Hematopoietic multipotent progenitor cell treated with erythropoietin and hydrocortisone succinate and interleukin-3 and kit ligand, for 6 days (in vitro differentiated cells): ENCODE measurements at places on chromosomes 11 and 22.

DNA sequence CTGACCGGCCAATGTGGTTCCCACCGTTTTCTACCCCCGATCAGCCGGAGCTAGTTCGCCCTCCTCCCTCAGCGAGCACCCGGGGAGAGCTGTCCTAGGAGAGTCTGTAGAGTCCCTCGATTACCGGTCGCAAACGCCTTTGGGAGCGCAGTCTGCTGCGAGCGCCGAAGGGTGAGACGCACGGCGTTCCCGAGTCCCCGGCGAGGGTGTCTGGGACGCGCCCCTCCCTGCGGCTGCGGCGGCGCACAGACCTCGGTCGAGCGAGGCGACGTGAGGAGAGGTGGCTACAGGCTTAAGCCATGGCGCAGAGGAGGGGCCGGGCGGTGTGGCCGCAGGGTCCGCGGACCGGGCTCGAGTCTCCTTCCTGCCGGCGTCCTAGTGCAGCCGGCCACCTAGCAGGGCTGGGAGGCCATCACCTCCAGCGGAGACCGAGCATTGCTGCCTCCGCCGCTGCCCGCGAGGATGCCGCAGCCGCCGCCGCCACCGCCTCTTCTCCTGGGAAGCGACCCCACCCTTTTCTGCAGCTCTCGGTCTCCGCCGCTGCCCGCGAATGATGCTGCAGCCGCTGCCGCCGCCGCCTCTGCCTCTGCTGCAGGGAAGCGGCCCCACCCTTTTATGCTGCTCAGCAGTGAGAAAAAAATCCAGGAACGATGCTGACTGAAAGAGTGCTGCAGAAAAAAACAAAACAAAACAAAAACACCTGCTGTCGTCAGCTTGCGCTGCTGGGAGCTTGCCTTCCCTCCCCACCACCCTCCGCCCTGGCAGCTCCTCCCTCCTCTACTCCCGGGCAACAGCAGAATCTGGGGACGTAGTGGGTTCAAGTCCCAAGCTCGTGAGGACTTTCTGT lies at the start of gene MAP6:
TSS of gene MAP6 (minus strand) at position 588 of the 847 bp plus-strand sequence. CDS start 669 bp downstream, outside the sequence.
- DNase-seq: peak; percentile 61

- DNase-seq: no peak
Measured at GRCh38 chr11:2389377-2390026, 11.0 kb upstream of the TSSC4 start.

DNA sequence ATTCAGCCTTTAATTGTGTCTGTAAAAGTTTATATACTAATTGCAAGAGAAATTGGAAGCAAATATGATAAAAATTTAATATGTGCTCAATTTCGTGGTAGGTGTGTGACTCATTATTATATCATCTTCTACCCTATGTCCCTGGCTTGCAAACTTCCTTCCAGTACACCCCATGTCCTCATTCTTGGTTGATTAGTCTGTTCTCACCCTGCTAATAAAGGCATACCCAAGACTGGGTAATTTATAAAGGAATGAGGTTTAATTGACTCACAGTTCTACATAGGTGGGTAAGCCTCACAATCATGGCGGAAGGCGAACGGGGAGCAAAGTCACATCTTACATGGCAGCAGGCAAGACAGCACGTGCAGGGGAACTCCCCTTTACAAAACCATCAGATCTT lies 11.9 kb downstream of the MRGPRX3 start:
- no peak for DNase-seq

- no peak for DNase-seq
Measured at GRCh38 chr11:72534371-72535193, 100.3 kb upstream of the CLPB start.

DNA sequence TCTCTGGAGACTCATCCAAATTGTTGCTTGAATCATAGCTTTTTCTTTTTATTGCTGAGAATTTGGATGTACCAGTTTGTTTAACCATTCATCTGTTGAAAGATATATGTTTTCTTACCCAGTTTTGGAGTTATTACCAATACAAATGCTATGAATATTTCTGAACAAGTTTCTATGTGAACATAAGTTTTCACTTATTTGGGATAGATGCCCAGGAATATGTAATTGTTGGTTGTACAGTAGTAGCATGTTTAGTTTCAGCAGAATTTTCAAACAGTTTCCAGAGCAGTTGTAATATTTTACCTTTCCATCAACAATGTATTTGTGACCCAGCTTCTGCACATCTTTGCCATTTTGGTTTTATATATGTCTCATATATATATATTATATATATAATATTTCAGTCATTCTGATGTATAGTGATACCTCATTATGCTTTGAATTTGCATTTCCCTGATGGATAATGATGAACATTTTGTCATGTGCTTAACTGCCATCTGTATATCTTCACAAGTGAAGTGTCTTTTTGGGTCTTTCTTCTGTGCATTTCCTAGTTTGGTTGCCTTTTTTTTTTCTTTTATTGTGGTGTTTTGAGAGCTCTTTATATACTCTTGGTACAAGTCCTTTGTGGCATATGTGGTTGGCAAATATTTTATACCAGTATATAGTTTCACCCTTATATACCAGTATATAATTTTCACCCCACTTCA lies 118.8 kb downstream of the LUZP2 start:
- no peak for DNase-seq

- no peak for DNase-seq
Measured at GRCh38 chr22:23537416-23537815, 42.7 kb downstream of the IGLL1 start.

- DNase-seq: no peak
Measured at GRCh38 chr11:4881188-4881587, 512 bp upstream of the OR51T1 start.

- peak; percentile 77 for DNase-seq
Measured at GRCh38 chr11:119641983-119642745, 86.8 kb downstream of the NECTIN1 start.

DNA sequence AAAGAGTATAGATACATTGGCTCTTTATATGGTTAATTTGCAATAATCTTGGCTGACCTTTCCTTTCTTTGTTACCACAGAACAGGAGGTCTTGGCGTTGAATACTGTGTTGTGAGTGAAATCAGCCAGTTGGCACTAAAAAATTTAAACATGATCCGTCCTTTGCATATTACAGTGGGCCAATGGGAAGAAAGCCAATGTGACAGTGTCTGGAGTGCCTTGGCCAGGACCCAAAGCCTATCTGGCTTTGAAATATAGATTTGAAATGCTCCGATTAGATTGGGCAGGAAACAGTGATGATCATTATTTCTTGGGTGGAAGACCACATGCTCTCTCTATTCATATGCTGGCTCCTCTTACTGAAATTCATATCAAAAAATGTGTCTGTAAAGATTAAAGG lies 339.6 kb upstream of the ANO3 start:
- DNase-seq: no peak

- no peak for DNase-seq
Measured at GRCh38 chr22:49937758-49938564, 19.5 kb downstream of the CRELD2 start.

- DNase-seq: no peak
Measured at GRCh38 chr11:15141381-15141780, 26.7 kb downstream of the INSC start.

- no peak for DNase-seq
Measured at GRCh38 chr11:131767421-131767820, 397.0 kb downstream of the NTM start.

GRCh38 chr11:68130121-68130520 lies 8.9 kb upstream of the CHKA start:
- DNase-seq: no peak

- peak; percentile 84 for DNase-seq
Measured at GRCh38 chr22:36467946-36468345, 13.5 kb downstream of the TXN2 start.

- no peak for DNase-seq
Measured at GRCh38 chr11:12565406-12565805, 108.8 kb upstream of the TEAD1 start.

DNA sequence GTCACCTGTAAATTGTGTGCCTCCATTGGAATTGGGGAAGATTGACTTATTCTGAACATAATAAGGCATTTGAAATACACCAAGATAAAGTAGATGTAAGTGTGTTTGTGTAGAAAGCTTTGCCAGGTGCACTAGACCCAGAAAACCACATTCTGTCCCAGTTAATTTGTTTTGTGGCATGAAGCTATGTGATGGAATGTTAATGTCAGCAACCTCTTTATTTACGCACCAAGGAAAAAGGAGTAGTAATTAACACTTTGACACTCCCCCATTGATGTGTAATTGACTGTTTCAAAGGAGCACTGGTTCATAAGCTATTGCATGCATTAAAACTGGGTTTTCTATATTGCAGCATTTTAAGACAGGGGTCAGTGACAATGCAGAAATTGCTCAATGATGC lies 14.3 kb downstream of the EIF3M start:
- DNase-seq: no peak

- peak; percentile 70 for DNase-seq
Measured at GRCh38 chr11:72924568-72925190, 110.5 kb downstream of the ATG16L2 start.

DNA sequence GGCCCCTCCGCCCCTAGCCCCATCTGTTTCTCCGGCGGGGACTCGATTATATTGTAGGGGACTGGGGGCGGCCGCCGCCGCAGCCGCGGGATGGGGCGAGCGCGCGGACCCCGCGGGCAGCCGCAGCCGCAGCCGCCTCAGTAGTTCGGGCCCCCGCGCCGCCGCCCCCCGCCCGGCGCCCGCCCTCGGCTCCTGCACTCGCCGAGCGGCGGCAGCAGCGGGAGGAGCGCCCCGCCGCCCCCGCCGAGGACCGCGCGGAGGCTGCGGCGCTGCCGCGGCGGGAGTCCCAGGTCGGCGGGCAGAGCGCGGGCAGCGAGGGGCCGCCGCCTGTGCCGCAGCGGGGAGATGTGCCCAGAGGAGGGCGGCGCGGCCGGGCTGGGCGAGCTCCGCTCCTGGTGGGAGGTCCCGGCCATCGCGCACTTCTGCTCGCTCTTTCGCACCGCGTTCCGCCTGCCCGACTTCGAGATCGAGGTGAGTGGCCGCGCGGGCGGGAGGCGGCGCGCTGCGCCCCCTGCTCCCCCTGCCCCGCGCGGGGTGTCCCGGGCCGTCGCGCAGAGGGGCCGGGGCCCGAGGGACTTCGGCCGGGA lies at the start of gene CECR2:
TSS of gene CECR2 (plus strand) at position 22 of the 587 bp plus-strand sequence. CDS start at position 346, 324 bp downstream.
- peak; percentile 19 for DNase-seq

DNA sequence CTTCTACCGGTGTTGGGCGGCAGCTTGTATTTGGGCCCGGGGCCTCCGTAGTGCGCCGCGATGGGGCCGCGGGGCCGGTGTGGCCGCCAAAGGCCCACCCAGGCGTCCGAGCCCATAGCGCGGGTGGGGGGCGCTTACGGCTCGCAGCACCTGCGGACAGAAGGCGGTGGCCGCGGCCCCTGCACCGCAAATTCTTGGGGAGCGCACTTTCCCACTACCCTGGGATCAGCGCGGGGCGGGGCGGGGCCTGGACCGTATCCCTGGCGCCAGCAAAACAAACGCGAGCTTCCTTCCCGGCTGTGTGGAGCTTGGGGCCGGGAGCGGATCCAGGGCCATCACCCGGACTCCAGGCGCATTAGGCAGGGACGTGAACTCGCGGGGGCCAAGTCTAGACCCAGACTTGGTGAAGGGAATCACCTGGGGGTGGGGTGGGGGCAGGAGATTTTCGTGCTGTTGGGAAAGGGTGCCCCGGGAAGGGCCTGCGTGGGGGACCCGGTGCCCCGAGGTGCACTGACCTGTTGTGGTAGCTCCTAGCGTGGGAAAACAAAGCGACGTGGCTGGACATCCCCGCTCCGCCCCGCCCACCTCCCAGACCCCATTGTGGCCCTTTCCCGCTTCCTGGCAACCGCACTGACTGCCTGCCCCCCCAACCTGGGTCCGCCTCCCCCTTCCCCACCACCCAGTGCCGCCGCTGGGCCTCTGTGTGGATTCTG lies 2.3 kb upstream of the TYMP start:
- DNase-seq: peak; percentile 16

DNA sequence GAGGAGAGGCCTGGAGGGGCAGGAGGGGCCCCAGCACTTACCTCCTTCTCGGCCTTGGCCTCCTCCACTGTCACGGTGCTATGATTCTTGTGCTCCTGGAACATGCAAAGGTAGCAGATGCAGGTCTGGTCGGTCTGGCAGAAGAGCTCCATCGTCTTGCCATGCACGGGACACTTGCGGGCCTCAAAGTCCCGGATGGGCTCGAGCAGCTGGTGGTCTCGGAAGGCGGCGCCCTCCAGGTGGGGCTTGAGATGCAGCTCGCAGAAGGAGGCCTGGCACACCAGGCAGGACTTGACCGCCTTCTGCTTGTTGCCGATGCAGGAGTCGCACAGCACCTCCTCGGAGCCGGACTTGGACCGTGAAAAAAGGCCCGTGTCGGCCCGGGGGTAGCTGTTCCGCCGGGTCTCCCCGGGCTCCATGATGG lies 714 bp downstream of the TRIM29 start:
- no peak for DNase-seq

GRCh38 chr11:122707901-122708300 lies 52.4 kb downstream of the UBASH3B start:
- no peak for DNase-seq

DNA sequence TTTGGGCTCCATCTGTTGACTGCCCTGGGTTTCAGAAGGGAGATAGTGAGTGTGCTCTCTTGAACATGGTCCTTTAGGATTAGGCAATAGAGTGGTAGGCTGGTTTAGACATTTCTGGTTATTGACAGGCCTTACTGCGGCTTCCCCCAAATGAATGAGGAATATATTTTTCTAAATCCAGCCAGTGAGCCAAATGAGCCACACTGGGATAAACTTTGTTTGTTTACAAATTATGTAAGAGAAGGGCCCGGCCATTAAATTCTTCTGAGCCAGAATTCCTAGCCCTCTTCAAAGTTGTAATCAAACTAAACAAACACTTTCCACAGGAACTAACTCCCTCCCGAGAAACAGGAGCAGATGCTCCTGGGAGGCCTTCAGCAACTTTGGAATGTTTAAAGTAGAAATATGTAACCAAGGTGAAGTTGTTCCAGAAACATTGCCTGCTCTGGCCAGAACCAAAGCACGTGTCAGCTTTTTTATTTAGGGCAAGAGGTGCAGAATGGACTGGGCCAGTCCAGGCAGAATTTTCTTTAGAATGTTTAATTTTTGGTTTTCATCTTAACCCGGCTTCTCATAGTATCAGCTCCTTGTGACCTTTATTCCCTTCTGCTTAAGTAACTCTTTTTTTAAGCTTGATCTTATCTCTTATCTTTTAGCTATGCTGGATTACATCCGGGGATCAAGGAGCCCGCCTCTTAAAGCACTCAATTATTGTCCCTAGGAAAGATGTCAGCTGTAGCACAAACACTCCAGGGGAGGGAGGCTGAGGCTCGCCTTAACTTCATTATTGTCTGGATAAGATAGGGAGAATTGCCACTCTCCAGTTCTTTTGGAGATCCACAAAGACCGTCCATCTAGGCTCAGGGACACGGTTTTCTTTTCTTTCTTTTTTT lies 28.7 kb downstream of the ZNRF3 start:
- no peak for DNase-seq

- no peak for DNase-seq
Measured at GRCh38 chr11:35087648-35088047, 51.3 kb upstream of the CD44 start.

- DNase-seq: peak; percentile 82
Measured at GRCh38 chr11:911031-911889, 650 bp upstream of the CHID1 start.
